ENCODE measurements at places on chromosomes 6 and 20. TPM values are rescaled to one million over a fixed set of nuclear protein-coding genes. Genes with fewer than 3 reads are reported as not detected.

Gene KCNQ5
- not detected for total RNA-seq

Gene DYNLT2
- total RNA-seq: 2.2 TPM

Gene LHFPL5
- total RNA-seq: not detected

Gene LY6G6F
- total RNA-seq: not detected

Gene SMPDL3A
- total RNA-seq: 19.1 TPM

Gene FAM217A
- total RNA-seq: not detected

Gene THBS2
- 53.5 TPM for total RNA-seq

Gene MYL9
- total RNA-seq: 57.0 TPM

Gene DTNBP1
- 13.9 TPM for total RNA-seq

Gene LY6G5C
- 4.5 TPM for total RNA-seq

Gene VSX1
- not detected for total RNA-seq

All from omental fat pad (tissue), 4 donors.